ENCODE measurements at places on chromosomes 3 and 15.

GRCh38 chr3:44554626-44555592 lies at the start of gene ZKSCAN7:
ZKSCAN7 (plus strand) TSS chr3:44555193; CDS start chr3:44557048, 1,855 bp downstream.
- DNase-seq: no peak

GRCh38 chr15:34059476-34059875 lies 20.5 kb upstream of the AVEN start:
- no peak for DNase-seq

DNA sequence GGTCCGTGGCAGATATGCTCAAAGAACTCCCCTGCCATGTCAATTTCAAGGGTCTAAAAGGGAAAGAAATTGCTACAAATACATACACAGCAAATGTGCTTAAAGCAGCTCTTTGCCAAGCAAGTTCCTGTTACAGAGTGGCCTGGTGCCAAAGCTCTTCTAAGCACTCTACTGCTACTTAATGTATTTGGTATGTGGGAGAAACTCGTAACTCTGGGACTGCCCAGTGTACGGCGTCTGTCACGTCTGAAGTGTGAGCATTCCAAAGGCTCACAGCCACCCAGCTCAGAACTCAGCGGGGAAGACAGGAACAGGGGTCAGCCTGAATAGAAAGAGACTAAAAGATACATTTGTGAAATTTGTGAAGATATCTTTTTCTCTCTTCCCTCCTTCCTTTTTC lies 54.6 kb downstream of the RBMS3 start:
- DNase-seq: peak; percentile 98

DNA sequence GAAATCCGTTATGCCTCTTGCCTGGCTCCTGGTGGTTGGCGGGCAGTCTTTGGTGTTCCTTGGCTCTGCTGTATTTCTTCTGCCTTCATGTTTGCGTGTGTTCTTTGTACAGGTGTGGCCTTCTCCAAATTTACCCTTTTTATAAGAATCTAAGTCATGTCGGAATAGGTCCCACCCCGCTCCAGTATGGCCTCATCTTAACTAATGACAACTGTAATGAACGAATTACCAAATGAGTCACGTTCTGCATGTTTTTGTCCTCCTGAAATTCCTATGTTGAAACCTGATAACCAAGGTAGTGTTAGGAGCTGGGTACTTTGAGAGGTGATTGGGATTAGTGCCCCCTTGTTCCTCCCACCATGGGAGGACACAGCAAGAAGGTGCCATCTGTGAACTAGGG lies 71.1 kb downstream of the ITPR1 start:
- DNase-seq: no peak

DNA sequence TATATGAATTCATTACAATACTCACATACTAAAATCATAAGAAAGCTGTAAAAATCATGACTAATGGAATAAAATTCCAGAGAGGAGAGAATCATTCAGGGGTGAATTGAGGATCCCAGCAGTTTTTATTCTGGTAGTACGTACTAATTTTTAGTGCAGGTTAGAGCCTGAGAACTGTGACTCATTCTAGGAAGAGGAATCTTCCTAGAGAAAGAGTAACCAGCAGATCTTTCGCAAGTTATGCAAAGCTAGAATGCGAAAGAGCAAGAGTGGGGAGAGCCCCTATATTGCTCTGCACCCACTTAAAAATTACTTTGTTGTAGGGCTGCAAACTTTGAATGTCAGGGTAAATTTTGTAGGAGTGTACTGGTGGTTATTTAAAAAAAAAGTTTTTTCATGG lies 303.6 kb upstream of the ARPP21 start:
- DNase-seq: no peak

- no peak for DNase-seq
Measured at GRCh38 chr15:49501586-49501985, 78.5 kb downstream of the FGF7 start.

- no peak for DNase-seq
Measured at GRCh38 chr15:59801649-59802048, 112.5 kb upstream of the BNIP2 start.

GRCh38 chr3:160748231-160748630 lies 7.8 kb upstream of the PPM1L start:
- no peak for DNase-seq

Data from AG04449 (cell line).